ENCODE measurements at places on chromosomes 11 and 22.
A peak's percentile ranks its signal among the peaks of the same experiment; 100 is the strongest.

DNA sequence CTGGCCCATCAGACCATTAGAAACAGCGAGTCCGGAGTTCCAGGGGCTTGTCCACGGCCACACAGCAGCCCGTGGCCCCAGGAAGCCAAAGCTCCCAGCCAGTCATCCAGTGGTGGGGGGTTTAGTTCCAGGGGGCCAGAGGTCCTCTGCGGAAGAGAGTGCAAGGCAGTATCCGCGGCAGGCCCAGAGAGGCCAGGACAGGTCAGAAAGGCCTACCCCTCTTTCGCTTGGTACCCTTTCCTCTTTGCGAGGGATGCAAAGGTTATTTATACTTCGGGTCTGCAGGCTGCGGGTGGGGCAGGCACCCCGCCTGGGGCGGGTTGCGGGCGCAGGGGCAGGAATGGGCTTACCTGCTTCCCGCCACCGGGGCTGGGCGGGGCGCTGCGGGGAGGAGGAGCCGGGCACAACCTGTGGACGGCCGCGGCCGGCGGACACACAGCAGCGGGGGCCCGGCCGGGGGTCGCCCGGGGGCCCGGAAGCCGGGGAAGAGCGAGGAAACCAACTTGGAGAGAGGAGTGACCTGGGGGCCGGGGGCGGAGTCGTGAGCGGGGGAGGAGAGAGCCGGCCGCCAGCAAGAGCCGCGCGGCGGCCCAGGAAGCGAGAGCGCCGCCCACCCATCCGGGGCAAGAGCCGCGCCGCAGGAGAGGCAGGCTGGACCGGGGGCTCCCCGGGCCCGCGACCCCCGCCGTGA is at the start of gene SH3BP1:
Gene SH3BP1, plus strand, starts transcription at position 600 of the 691 bp plus-strand sequence. CDS start 119 bp downstream, outside the sequence.
- DNase-seq = no peak

DNA sequence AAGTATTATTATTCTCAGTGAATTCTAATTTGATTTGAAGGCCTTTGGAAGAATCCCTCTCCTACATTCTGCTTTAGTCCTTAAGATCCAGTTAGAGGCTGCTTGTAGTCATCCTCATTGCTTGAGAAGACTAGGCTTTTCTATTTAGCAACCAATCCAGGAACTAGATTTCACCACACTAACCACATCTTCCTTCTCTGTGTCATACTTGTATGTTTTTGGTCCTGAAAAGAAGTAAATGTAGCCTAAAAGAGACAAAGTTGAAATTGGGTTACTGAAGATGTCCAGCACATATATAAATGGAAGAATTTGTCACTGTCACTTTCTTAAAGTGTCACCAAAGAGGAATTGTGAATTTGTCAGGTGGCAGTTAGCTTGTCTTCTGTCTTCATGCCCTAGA is 46.6 kb upstream of the MMP7 start:
- no peak for DNase-seq

GRCh38 chr11:119153049-119153818 is 4.4 kb downstream of the ABCG4 start:
- no peak for DNase-seq

DNA sequence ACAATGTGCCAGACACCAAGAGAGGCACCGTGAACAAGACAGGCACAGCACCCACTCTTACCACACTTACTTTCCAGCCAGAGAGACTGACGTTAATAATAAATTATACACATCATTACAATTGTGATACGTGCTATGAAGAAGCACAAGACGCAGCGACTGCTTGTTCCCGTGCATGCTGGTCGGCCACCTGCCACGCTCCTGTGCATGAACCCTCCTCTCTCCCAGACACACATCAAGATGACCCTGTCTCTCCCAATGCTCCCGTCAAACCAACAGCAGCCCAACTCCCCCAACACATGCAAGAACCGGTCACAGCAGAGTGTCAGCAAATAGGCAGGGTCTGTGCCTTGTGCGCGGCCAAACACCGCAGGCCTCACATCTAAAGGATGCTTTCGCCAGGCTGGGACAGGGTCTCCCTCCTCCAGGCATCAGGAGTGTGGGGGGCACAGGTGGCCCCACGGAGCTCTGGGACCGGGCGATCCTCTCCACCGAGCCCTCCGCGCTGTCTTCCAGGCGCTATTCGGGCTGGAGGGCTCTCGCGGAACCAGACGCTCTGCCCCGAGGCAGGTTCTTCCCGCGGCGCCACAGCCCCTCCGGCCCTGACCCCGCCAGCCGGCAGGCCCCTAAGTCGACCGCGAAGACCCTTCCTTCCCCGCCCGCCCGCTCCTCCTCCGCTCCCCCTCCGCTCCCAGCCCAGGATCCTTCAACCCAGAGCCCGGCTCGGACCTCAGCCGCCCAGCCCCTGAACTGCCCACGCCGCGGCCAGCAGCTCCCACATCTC is 533 bp downstream of the SERGEF start:
- DNase-seq = peak; percentile 38

GRCh38 chr11:9861860-9862725 is 198.2 kb downstream of the SWAP70 start:
- peak; percentile 76 for DNase-seq

- no peak for DNase-seq
Measured at GRCh38 chr11:101288392-101288791, 158.8 kb upstream of the PGR start.

DNA sequence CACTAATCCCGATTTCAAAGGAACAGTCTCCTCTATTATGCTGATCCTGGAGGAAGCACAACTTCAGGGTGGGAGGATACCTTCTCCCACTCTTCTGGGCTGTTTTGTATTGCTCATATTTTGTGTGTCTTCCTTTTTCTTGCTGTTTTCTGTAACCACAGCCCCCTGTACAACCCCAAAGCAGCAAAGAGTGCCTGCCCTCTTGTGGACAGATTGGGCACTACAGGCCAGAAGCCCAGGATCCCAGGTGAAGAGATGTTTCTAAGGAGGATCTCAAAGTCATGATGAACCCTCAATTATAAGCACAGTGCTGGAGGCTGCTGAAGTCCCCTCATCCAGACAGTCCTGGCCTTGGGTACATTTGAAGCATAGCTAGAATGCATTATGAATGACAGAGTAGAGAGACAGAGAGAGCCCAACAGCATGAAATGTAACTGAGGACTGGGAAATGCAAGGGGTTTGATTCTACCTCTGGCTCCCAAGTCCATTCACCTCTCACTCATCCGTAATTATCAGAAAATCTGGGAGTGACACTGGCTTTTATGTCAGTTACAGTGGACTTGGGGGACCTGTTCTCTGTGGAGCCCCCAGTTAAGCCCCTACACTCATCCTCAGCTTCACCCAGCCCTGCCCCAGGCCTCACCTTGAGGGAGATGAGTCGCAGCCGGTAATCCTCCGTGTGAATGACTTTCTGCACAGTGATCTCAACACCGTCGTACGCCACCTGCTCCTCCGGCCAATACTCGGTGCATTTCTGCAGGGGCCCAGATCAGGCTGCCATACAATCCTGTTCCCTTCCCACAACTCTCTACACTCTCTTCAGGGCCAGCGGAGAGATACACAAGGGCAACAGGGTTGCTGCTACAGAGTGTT is 6.2 kb upstream of the IGSF22 start:
- peak; percentile 34 for DNase-seq

DNA sequence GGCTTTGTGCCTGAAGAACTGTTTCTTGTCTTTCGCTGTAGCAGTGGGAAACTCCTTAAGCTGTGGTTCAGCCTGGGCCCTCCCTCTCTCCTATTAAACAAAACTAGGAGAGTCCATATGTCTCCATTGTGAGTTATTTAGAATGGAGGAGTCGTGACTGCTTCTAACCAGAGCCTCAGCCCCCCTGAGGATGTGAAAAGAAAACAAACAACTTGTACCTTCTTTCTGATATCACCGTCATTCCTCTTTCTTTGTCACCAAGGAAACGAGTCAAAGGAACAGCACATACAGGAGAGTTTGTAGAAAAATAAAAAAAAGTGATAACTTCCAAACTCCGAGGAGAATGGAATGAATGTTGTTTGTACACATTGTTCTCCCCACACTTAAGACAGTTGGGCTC is 11.6 kb upstream of the EXT2 start:
- no peak for DNase-seq

DNA sequence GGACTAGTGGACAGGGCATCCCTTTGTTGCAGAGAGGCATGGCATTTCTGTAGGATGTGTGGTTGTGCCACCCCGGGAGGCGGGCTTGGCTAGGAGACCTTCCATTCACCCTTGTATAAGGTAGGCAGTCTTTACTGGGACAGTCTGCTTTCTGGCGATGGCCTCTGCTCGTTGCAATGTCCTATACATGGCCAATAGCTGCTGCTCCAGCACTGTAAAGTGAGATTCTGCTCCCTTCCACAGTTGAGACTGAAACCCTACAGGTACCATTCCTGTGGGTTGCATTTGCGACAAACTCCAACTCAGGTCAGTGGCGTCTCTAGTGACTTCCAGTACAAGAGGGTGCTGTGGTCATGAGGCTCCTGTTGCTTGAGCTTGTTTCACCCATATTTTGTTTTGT is 20.4 kb upstream of the APOL3 start:
- DNase-seq = no peak

- no peak for DNase-seq
Measured at GRCh38 chr22:42985531-42985905, 29.4 kb downstream of the PACSIN2 start.

DNA sequence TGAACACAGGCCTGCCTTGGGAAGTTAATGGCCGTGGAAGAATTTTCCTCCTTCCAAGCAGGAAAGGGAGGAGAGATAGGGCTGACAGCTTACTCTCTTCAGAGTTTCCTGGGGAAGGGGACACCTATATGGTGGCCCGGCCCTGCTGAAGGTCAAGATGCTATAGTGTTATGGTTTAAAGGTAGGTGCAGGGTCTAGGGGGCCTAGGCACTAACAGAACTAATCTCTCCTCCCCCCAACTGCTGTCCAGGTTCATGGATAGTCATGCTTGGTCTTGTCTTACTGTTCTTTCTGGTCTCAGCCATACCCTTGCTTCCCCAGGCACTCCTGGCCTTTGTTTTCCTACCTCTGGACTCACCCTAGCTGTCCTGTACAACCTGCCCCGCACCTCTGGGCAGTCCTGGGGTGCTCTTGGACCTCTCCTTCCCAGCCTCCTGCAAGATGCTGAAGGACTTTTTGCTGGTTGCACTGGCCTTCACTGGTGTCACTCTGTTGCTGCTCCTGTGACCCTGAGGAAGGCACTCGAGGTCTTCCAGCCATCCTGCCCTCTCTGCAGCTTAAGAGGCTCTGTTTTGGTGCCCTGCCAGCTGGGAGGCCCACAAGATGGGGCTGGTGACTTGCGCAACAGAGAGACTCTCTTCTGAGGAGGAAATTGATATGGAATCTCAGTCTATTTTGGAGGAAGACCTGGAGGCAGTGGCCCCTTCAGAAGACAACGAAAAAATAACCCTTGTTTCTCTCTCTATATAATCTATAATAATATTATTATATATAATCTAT is 17.9 kb downstream of the SEC14L3 start:
- peak; percentile 91 for DNase-seq

GRCh38 chr11:63613517-63614135 is 607 bp downstream of the PLAAT3 start:
- DNase-seq = no peak

DNA sequence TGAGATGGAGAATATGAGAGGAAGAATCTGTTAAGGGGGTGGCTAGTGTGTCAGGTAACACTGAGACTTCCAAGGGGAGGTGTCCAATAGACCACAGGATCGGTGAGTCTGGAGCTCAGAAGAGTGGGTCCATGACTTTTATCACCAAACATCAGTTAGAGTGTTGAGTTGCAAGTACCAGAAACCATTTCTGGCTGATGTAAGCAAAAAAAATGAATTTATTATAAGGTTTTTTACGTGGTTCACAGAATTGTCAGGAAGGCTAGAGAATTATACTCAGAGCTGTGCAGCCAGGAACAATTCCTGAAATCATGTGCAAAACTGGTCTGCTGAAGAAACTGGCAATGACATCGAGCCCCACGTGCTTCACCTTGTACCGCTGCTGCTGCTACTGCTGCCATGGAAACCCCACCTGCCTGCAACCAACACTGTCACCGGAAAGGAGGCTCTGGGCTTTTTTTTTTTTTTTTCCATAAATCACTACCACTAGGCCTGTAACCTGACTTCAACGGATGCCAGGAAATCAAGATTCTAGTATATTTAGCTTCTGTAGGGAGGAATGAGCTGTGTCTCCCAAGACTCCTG is 16.6 kb upstream of the STK33 start:
- DNase-seq = no peak

- DNase-seq = no peak
Measured at GRCh38 chr11:7348432-7349304, 97.0 kb downstream of the SYT9 start.
